Activated CD4-positive, alpha-beta T cell treated with anti-CD3 and anti-CD28 coated beads, Interleukin-10, Interleukin-2, amounts not matched to agents 100 ng/mL and 50 ng/mL, durations not matched to agents 16 hours and 8 hours (primary cell): ENCODE measurements at places on chromosomes 12 and 14.

GRCh38 chr14:28754209-28754985, 12.2 kb upstream of the FOXG1 start:
- peak; percentile 34 for DNase-seq

GRCh38 chr14:50813544-50813863, 17.5 kb downstream of the NIN start:
- DNase-seq = peak; percentile 57

DNA sequence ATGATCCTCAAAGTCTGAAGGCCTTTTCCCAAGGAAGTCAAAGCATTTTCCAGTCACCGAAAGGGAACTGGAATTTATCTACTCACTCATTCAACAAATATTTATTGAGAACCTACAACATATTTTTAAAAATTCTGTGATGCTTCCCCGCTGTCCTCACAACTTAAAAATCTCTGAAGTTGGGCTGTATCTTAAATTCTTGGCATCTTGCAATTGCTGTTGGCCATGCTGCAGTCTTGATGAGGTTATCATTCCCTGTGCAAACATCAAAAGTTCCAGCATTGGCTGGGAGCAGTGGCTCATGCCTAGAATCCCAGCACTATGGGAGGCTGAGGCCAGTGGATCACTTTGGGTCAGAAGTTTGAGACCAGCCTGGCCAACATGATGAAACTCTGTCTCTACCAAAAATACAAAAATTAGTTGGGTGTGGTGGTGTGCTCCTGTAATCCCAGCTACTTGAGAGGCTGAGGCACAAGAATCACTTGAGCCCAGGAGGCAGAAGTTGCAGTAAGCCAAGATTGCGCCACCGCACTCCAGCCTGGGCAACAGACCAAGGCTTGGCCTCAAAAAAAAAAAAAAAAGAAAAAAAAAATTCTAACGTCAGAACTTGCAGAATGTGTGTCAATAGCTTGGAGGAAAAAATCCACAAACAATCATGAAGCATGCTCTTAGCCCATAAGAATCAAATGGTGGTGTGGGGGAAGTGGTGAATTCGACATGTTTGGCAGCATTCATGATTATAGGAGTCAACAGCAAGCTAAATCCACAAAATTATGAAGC, 34.9 kb downstream of the CCDC177 start:
- DNase-seq = no peak

GRCh38 chr12:130571734-130572133, 144.4 kb downstream of the RIMBP2 start:
- no peak for DNase-seq

DNA sequence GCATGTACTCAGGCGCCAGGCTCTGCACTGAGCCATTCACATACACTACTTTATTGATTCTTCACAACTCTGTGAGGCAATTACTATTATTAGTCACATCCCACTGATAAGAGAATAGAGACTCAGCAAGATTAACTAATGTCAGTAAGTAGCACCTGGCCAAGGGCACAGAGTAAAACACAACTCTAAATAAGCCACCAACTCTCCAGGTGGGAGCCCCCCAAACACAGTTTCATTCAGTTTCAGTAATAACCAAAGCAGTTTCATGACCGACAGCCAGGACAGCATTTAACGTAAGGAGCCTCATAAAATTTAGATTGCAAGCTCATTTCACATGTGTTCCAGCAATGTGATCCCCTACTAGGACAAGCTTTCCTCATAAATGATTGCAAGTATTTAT, 323.1 kb upstream of the CCDC196 start:
- no peak for DNase-seq

DNA sequence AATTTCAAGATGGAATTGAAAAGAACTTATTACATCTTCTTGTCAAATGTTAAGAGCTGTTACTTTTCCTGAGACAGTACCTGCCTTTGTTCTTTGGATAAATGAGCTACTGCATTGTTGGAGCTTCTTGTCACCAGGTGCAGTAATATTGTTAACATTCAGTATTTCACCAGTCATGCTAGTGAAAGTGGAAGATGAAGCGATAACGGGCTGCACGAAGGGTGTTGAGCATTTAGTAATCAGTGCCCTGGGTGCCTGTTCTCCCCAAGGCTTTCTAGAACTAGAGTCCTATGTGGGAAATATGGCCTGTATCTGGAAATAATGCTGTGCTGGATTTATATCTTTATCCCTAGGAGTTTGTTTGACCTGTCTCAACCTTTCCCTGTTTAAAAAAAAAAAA, 83.2 kb downstream of the PPP2R5C start:
- peak; percentile 52 for DNase-seq

- DNase-seq = no peak
These were observed 28.1 kb upstream of the CFL2 start for GRCh38 chr14:34742270-34743115.

DNA sequence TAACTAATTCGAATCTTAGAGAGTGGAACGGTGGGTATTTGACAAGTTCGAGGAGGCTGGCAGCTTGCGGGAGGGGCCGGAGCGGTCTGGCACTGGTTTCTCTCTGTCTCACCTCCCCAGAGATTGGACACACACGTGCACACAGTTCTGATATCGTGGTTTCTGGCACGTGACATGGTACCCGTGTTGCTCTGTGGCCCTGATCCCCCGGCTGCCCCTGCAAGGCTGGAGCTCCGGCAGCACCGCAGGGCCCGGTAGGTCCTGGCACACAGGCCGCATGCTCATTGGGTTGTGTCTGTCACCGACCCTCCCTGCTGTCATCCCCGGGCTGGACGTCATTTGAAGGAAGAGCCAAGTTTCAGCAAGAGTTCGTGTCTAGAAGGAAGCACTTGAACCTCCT, 82.7 kb downstream of the PPP2R5C start:
- no peak for DNase-seq

DNA sequence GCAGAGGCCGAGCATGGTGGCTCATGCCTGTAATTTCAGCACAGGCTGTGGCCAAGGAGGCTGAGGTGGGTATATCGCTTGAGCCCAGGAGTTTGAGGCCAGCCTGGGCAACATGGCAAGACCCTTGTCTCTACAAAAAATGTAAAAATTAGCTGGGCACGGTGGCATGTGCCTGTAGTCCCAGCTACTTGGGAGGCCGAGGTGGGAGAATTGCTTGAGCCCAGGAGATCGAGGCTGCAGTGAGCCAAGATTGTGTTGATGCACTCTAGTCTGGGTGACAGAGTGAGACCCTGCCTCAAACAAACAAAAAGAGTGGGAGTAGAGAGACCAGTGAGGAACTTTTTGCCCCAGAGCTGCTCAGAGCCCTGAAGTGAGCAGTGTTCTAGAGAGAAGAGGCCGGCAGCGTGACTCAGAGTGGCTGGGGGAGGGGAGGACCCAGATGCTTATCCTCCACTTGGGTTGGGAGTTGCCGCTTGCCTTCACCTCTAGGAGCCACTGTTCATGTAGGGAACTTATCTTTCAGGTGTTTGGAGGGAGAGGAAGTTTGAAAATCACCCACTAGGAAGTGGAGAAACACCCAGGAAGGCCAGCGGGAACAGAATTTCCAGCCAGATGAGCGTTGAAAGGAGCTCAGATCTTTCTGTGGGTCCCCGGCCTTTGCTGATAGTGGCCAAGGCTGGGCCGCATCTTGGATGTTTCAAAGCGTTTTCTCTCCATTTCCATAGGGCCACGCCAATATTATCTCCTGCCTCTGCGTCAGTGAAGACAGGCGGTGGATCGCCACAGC, 15.3 kb downstream of the CFAP251 start:
- no peak for DNase-seq

GRCh38 chr12:75439930-75440329, 40.6 kb upstream of the GLIPR1 start:
- DNase-seq = no peak

- no peak for DNase-seq
These were observed 1338.8 kb upstream of the SEL1L start for GRCh38 chr14:82872494-82872893.
